NCI-H460 (cell line): ENCODE measurements at places on chromosomes 11 and 22.

DNA sequence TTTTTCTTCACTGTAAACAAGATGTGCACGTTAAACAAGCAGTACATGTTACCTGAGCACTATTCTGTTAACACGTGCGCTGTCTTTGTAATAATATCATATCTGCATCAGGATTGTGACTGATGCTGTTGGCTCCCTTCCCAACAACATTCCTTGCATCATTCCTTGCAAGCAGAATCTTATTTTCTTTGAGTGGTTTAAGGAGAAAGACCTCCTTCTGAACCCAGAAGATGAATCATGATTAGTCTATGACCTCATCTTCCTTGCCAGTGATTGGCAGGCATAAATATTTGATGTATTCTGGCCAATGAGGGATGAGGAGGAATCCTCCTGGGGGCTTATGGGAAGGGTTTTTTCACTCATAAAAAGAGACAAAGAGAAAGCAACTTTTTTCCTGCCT is 46.2 kb downstream of the C11orf71 start:
- DNase-seq = no peak

- DNase-seq = no peak
Observed at GRCh38 chr11:124672536-124673215, 863 bp downstream of the SIAE start.

- DNase-seq = no peak
Observed at GRCh38 chr11:100738701-100739270, 51.7 kb downstream of the ARHGAP42 start.

DNA sequence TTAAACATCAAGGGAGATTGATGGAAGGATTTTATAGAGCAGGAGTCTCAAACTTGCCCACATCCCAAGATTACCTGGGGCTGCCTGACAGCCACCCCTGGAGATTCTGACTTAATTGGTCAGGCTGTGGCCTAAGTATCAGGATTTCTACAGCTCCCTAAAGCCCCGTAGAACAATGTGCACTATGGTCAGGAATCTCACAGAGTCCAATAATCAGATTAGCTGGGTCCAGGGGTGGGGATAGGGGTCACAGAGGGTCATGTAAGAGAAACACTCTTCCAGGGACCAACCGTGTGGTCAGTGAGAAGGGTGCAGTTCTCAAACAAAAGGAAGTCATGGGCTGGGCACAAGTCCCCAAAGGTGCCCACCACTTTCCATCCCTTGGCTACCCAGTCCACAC is 20.5 kb upstream of the FBLN1 start:
- no peak for DNase-seq

GRCh38 chr22:49099496-49100124 is 728.1 kb downstream of the BRD1 start:
- peak; percentile 7 for DNase-seq

- no peak for DNase-seq
Observed at GRCh38 chr22:46797355-46797754, 34.9 kb downstream of the TBC1D22A start.

GRCh38 chr11:72173291-72173690 is 18.6 kb upstream of the FOLR1 start:
- DNase-seq = no peak

DNA sequence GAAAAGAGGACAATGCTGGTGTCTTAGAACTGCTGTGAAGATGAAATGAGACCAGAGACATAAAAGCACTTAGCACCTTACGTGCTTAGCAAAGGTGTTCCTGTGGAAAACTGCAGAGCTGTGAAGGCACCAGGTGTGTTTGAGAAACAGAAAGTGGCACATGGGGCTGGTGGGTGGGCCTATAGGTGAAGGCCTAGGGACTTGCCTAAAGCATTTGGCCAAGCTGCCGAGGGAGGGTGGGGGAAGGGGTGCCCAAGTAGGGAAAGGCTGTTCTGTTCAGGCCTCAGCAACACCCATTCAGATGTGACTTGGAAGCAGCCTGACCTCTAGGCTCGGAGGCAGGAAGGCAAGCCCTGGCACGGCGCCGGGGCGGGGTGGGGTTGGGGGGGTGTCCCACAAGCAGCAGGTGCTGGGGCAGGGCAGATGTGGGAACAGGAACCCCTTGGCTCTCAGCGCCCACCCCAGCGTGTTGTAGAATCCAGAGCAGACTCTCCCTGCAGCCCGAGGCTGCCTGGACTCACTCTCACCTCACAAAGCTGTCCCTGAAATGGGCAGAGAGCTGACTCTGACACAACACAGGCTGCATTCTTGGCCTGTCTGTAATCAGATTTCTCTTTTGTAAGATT is 366.7 kb upstream of the NARS2 start:
- no peak for DNase-seq

DNA sequence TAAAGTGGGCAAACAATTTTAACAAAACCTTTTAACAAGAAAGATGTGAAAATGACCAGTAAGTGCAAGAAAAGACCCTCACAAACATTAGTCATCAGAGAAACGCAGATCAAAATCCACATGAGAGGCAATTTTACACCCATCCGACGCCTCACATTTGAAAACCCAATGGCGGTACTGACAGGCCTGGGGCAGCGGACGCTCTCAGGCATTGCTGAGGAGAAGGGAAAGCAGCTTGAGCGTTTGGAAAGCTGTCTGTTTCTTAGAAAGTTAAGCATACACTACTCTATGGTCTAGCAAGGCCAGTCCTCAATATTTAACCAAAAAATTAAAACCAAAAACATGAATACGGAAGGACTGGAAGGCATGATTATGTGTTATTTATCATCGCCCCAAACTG is 2.0 kb upstream of the KRTAP5-8 start:
- no peak for DNase-seq

DNA sequence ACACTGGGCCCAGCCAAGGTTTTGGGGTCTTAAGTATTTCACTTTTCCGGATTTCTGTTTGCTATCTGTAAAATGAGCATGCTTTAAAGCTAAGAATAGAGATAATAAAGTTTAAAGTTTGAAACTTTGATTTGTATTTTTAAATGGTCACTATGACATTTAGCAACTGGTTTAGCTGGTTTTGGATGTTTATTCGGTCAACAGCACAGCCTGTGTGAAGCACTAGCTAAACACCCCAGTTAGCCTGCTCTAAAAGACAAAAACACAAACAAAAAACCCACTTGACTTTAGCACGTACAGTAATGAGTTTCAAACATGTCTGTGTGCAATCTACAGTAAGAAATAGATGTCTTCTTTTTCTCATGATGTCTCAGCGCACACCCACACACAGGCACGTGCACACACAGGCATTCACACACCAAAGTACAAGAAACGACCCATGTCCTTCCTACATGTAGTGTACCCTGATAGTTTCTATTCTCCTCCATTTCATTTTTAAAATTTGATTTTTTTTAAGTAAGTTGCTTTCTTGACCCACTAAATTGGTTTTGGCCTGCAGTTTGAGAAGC is 29.4 kb downstream of the SLC1A2 start:
- DNase-seq = no peak

- no peak for DNase-seq
Observed at GRCh38 chr11:108131993-108132392, 10.6 kb downstream of the ACAT1 start.
